ENCODE measurements at places on chromosomes 2 and 18.

- no peak for DNase-seq
Observed at GRCh38 chr18:48422947-48423378, 13.8 kb upstream of the ZBTB7C start.

GRCh38 chr2:54866868-54867267 lies 143.4 kb downstream of the EML6 start:
- DNase-seq, result no peak

GRCh38 chr2:239606741-239607516 lies 206.1 kb upstream of the HDAC4 start:
- DNase-seq, result no peak

- DNase-seq, result peak; percentile 35
Observed at GRCh38 chr2:221817052-221817451, 244.9 kb upstream of the EPHA4 start.

- no peak for DNase-seq
Observed at GRCh38 chr2:196182439-196183171, 11.2 kb upstream of the STK17B start.

DNA sequence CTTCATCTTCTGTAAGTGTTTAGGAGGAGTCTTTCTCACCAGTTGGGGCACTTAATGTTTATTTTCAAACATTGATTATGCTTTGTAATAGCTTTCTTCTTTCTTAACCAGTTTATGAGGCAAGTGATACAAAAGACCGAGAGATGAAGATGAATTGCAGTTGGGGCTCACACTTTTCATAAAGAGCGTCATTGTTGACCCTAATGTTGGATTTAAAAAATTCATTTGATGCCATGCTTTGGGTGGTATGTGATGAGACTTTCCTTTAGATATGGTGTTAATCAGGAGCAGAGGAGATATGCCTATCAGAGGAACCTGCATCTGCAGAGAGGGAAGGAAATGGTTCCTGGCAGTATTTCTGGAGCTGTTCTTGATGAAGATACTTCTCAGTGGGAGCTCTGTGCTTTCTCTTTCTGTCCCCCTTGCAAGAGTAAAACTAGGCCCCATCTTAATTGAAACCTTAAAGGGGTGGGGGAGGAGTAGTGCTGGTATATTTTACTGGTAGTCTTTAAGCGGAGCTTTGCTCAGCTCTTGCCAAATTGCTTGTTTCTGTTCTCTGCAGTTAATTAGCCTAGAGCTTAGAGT lies 2.3 kb downstream of the EML4 start:
- DNase-seq, result peak; percentile 47

- DNase-seq, result no peak
Observed at GRCh38 chr2:222076973-222077690, 221.7 kb downstream of the PAX3 start.

- DNase-seq, result no peak
Observed at GRCh38 chr2:99949530-99949929, 192.9 kb downstream of the AFF3 start.
